ENCODE measurements at places on chromosomes 1 and 21. TPM values are rescaled to one million over a fixed set of nuclear protein-coding genes. Genes with fewer than 3 reads are reported as not detected.

The CD48 gene
- not detected for total RNA-seq

The SLC16A4 gene
- total RNA-seq: 0.66 TPM

The OR2T35 gene
- total RNA-seq: not detected

The DHDDS gene
- total RNA-seq: 48.7 TPM

The FAM89A gene
- total RNA-seq: 24.2 TPM

The NCAM2 gene
- 0.45 TPM for total RNA-seq

The E2F2 gene
- total RNA-seq: 2.5 TPM

The RIPK4 gene
- total RNA-seq: 2.4 TPM

The CNKSR1 gene
- 9.7 TPM for total RNA-seq

The COL24A1 gene
- total RNA-seq: 0.54 TPM

The FAM72D gene
- total RNA-seq: 0.14 TPM

The CHODL gene
- 0.42 TPM for total RNA-seq

The FAM177B gene
- not detected for total RNA-seq

The SPRR4 gene
- total RNA-seq: not detected

The MMP23B gene
- 30.0 TPM for total RNA-seq

The CD1B gene
- not detected for total RNA-seq

The OR14K1 gene
- total RNA-seq: not detected

The DTL gene
- 13.6 TPM for total RNA-seq

The RAD54L gene
- total RNA-seq: 2.5 TPM

The DHRS3 gene
- 19.5 TPM for total RNA-seq

The DCST2 gene
- total RNA-seq: 5.4 TPM

The TEX38 gene
- total RNA-seq: 1.2 TPM

The LRRC38 gene
- total RNA-seq: not detected

The GUCA2B gene
- not detected for total RNA-seq

The MAST2 gene
- total RNA-seq: 79.2 TPM

The FCRL2 gene
- total RNA-seq: not detected

The PAX7 gene
- total RNA-seq: not detected

The MARCKSL1 gene
- 317 TPM for total RNA-seq

The SMCP gene
- total RNA-seq: not detected

The SPRR5 gene
- total RNA-seq: not detected

The NCF2 gene
- total RNA-seq: 0.60 TPM

The ESRRG gene
- total RNA-seq: 47.1 TPM

The LINGO4 gene
- total RNA-seq: not detected

The DNTTIP2 gene
- total RNA-seq: 10.4 TPM

The METTL13 gene
- total RNA-seq: 21.6 TPM

Measured in cardiac muscle cell (in vitro differentiated cells and primary cell).